GOT3 (cell line): ENCODE measurements at places on chromosomes 13 and 19.

DNA sequence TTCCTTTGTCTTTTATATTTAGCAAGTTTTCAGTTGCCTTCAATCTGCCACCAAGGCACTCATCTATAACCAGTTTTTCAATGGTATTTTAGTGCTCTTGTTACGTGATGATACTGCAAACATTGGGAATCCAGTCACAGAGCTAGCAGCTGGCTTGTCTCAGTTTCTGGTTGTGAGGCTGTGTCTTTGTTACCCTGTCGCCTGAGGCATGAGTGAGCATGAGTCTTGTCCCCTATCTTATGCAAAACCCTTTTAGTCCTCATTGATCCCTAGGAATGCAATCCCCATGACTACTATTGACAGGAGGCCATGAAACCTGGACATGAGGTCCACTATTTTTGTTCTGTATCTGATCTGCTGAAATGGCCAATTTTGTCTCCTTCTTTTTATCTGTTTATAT lies 391.0 kb downstream of the LMO7 start:
- no peak for DNase-seq

- no peak for DNase-seq
These were observed 20.3 kb downstream of the ZC3H4 start for GRCh38 chr19:47093254-47093653.

DNA sequence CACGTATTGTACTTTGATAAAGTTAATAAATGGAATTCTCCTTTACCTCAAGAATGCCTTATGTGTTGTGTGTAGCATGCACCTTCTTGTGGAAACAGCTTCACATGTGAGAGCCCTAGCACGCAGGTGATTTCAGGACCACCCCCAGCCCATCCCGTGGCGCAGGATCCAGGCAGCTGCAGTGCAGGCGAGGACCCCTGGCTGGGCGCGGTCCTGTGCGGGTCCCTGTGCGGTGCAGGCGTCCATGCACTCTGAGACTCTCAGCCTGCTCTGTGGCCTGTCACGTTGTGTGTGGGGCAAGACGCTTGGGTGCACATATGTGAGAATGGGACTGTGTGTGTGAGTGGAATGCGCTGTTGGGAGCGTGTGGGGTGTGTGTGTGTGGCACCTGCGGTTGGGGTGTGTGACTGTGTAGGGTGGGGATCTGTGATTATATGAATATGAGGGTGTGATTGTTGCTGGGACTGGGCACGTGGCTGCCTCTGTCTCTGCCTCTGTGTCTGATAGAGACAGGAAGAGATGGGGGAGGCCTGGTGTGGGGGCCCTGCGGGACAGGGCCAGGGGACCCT lies 30.8 kb downstream of the WTIP start:
- DNase-seq: no peak

GRCh38 chr19:42023121-42023942 lies 29.3 kb upstream of the ATP1A3 start:
- DNase-seq: no peak

DNA sequence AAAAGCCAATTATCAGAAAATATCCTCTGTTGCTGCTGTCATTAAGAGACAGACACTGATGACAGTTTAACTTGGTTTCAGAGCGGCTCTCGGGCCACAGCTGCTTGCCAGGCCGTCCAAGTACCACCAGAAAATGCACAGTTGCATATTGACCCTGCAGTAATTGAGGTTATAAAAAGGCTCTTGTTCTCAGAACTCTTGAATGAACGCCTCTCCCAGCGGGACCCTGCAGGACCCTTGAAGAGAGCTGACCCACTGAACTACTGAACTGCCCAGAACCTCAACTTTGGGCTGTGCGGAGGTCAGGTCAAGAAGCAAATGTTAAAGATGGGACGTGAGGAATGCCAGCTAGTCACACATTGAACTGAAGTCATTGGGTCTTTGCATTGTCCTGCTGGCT lies 1559.0 kb upstream of the SLC10A2 start:
- no peak for DNase-seq

GRCh38 chr13:111216166-111216960 lies 101.3 kb downstream of the ARHGEF7 start:
- DNase-seq: no peak

DNA sequence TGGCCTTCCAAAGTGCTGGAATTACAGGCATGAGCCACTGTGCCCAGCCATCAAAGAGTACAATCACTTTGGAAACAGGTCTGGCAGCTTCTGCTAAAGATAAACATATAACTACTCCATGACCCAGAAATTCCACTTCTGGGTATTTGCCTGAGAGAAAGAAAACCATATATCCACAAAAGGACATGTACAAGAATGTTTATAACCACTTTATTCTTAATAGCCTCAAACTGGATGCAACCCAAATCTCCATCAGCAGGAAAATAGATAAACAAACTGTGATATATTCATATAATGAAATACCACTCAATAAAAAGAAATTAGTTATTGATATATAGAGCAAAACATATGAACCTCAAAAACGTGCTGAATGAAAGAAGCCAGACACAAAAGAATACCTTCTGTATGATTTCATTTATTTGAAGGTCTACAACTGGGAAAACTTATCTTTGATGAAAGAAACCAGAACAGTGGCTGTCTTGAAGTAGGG lies 40.5 kb downstream of the TEX26 start:
- no peak for DNase-seq

DNA sequence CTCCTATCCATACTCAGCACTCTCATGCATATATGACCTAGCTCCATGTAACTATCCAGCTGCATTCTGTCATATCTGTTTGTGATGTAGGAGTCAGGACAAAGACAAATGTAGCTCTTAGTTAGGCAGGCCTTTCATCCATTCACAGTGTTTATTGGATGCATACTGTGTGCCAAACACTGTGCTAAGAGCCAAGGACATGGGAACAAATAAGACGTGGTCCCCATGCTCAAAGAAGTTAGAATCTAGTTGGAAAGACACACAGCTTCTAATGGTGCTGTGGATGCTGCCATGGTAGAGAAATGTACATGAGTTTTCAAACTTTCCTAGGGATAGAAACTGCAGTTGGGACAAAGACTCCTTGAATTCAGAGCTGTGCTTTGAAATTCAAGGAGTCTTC lies 31.7 kb upstream of the IL17D start:
- DNase-seq: no peak

- no peak for DNase-seq
These were observed 122.6 kb downstream of the POSTN start for GRCh38 chr13:37475966-37476365.
